ENCODE measurements at places on chromosomes 3 and 15.
A peak's percentile ranks its signal among the peaks of the same experiment; 100 is the strongest.

DNA sequence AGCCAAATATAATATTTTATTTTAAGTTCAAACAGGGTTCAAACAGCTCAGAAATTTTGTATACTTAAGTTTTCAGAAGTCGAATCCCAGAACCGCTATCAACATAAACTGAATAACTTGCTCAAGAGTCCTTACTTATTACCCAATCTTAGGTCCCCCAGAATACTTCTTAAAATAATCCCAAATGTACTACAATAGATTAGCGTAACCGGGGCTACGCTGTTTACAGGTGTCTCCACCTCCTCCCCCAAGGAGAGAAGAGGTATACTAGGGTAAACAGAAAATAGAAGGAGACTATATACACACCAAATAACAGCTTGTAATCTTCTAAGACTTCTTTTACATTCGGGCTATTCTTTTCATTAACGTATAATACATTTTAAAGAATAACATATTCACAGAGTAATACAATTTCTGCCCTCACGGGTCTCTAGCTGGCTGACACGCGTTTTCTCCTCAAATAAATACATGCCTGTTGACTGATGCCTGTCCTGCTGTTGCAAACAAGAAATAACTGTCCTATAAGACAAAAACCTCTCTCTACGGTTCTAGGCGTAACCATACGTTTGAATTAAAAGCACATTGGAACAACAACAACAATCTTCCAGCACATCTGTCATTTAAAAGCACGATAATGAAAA is 1.3 kb downstream of the DENND4A start:
- no peak for DNase-seq

DNA sequence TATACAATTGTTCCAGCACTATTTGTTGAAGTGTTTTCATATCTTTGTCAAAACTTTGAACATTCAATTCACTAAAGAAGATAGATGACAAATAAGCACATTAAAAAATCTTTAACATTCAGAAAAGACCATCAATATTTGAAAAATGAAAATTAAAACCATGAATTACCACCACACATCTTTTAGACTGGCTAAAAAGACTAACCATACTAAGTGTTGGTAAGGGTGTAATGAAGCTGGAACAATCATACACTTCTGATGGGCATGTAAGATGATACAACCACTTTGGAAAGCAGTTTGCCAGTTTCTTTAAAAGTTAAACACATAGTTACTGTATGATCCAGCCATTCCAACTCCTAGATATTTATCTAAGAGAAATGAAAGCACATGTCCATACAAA is 33.7 kb downstream of the LARP6 start:
- no peak for DNase-seq

- no peak for DNase-seq
Measured at GRCh38 chr15:78685159-78685921, 44.3 kb upstream of the CHRNB4 start.

- peak; percentile 26 for DNase-seq
Measured at GRCh38 chr3:169923189-169923588, 11.8 kb downstream of the SAMD7 start.

DNA sequence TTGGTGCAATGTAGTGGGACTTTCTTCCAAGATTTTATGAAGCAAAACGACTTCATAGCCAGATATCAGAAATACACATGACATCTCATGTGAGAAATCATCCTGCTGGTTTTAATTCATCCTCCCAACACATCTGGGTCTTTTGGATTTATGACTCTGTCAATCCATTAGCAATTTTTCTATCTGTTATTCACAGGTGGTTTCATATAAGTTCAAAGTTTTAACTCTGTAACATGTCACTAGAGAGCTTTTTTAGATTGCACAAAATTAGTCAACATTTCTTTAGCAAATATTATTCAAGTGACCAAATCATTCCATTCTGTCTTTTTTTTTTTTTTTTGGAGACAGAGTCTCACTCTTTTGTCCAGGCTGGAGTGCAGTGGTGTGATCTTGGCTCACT is 30.4 kb downstream of the SQOR start:
- no peak for DNase-seq

- no peak for DNase-seq
Measured at GRCh38 chr3:46233194-46233593, 9.1 kb upstream of the CCR3 start.

DNA sequence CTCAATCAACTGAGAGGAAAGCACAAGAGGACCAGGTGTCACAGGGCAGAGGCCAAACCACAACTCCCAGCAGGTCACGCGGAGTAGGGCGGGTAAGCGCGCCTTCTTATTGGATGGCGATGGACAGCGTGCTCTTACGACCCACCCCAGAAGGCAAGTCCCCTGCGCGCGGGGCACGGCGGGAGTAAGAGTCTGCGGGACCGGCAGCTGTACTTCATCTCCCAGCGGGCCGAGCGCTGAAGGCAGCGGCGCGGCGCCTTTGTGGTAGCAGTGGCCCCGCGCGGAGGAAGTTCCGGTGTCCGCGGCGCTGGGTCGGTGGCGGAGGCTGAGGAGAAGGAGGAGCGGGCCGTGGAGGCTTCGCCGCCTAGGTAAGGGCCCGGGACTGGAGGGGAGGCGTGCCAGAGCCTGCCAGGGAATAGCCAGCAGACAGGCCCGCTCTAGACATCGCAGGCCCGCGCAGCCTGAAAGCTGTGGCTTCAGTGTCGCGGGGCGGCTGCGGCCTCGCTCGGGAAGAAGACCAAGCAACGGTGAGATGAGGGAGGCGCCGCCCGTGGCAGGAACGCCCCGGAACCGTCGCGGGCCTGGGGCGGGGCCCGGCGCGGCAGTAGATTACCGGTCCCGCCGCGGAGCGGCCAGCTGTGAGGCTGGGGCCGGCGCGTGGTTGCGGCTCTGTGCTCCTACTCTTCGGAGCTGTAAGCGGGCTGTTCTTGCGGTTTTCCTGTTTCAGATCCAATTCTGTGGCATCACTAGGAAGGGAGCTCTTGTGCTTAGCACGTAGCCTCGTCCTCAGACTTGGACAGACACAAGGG is at the start of gene RBM6:
RBM6 (plus strand) TSS at position 293 of the 809 bp plus-strand sequence. CDS start 22,492 bp downstream, outside the sequence.
- DNase-seq = peak; percentile 97

- no peak for DNase-seq
Measured at GRCh38 chr3:24740326-24740725, 245.7 kb upstream of the THRB start.

- peak; percentile 36 for DNase-seq
Measured at GRCh38 chr3:184186184-184186901, at the start of gene ABCF3. Gene ABCF3 (plus strand): TSS chr3:184186199. CDS start chr3:184186208, 9 bp downstream.

DNA sequence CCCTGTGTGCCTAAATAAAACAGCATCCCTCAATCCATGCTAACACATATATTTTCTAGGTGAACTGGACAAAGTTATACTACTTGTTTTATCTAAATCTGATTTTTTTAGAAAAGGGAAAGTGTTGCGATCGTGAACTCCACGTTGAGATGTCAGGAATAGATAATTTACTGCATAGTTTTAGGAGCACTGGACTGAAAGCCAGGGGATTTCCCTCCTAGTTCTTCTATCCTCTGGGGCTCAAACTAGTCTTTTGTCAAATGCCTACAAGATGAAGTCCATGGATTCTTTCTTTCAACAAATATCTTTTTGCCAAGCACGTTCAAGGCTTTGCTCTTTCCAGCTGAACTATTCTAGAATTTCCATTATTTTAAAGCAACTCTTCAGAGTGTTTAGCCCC is 617 bp upstream of the HPS3 start:
- DNase-seq = no peak

GRCh38 chr15:72820278-72820677 is 36.7 kb upstream of the ADPGK start:
- DNase-seq = no peak

- DNase-seq = peak; percentile 38
Measured at GRCh38 chr3:178436773-178437172, 99.5 kb upstream of the KCNMB2 start.

DNA sequence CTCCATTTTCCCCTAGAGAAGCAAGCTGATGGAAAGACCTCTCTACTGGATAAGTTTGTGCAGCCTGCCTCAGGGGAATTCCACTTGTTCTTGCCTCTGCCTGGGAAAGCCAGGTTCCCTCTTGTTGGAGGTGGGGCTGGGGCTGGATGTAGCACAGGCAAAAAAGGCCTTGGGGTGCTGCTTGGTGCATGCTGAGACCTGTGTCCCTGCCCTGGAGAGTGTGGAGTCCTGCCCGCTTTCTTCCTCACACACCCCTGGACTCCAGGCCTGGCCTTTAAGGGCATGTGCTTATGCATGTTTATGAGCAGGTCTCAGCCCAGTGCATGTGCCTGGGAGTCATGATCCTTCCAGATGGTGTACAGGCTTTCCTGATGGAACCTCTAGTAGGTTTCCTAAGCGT is 23.5 kb upstream of the JMJD7 start:
- DNase-seq = no peak

DNA sequence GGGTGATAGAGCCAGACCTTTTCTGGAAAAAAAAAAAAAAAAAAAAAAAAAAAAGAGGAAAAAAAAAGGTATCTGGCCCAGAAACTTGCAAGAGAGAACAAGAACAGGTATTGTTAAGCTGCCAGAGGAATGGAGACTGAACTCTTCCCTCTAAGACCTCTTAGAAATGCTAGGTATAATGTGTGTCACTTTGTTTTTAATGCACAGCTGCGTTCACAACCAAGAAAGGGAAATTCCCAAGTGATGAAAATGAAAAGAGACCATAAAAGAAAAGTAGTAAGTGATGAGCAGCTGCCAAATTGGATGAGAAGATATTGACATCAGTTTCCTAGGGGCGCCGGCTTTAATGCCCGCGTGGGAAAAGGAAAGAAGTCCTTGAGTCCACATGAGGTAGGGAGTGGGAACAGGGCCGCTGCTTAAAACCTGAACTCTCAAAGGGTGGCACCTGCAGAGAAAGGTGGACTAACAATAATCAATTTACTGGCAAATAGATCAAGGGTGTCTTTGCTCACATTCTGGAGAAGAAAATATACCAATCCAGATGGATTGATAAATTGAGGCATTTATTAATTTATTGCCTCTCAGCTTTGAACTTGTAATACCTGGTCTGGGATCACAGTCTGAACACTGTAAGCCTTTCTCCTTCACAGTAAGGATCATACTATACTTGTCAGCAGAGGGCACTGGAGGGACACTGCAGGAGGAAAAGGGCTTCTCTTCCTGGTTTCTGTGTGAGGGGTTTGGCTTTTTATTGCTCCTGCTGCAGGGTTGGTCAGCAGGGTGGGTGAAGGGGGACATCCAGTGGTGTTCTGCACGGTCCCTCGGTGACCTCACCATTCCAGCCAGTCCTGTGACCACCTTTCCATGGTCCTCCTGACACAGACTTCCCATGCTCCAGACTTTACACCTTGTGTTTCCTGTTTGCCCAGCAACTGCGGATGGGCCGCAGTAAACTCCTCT is 131.6 kb downstream of the AQP9 start:
- DNase-seq = peak; percentile 46

- no peak for DNase-seq
Measured at GRCh38 chr3:9785602-9786001, 6.7 kb downstream of the TADA3 start.

GRCh38 chr15:78761891-78762385 is 49.3 kb downstream of the ADAMTS7 start:
- no peak for DNase-seq

- DNase-seq = no peak
Measured at GRCh38 chr15:91186904-91187656, 87.0 kb downstream of the SV2B start.

DNA sequence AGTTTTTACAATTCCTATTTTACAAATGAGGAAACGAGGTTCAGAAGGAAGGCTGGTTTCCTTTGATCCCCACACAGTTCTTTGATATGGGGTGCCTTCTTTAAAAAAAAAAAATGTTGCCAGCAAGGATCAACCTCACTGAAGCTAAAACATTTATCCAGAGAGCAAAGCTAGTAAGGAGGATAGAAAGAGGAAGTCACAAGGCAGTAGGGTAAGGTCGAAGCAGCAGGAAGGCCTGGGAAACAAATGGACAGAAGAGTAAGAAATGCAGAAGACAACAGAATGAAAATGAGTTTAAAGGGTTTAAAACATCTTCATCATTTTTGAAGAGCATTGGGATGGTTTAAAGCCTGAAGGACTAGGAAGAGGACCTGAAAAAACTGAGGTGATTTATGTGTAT is 30.6 kb upstream of the CP start:
- no peak for DNase-seq

- DNase-seq = no peak
Measured at GRCh38 chr15:26943866-26944265, 27.1 kb upstream of the GABRG3 start.

GRCh38 chr3:9278498-9278897 is 29.1 kb upstream of the SRGAP3 start:
- DNase-seq = no peak

DNA sequence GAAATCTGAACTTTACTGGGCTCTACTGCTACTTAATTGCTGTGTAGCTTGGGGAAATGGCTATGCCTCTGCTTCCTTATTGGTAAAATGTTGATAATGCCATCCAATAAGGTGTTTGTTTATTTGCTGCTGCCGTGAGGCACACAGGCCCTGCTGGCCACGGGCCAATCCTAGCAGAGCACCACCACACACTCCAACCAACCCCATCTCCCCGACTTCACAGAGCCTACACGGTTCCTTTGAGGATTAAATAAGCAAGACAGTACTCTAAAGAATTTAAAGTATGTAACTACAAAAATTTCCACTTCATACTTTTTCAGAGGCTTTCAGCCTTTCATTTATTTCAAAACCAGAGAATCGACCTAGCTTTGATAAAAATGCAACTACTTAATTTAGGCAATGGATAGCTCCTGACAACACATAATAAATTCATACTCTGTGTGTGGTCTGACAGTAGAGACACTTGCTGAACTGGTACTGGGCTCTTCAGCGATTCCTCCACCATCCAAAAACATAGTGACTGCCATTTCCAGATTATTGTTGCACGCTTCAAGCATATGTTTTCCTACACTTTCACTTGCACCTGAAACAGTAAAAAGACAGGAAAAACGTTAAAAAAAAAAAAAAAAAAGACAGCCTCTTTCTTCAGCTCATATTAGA is 25.3 kb downstream of the UBXN7 start:
- peak; percentile 28 for DNase-seq

- peak; percentile 18 for DNase-seq
Measured at GRCh38 chr15:39232512-39232911, 348.4 kb upstream of the THBS1 start.

DNA sequence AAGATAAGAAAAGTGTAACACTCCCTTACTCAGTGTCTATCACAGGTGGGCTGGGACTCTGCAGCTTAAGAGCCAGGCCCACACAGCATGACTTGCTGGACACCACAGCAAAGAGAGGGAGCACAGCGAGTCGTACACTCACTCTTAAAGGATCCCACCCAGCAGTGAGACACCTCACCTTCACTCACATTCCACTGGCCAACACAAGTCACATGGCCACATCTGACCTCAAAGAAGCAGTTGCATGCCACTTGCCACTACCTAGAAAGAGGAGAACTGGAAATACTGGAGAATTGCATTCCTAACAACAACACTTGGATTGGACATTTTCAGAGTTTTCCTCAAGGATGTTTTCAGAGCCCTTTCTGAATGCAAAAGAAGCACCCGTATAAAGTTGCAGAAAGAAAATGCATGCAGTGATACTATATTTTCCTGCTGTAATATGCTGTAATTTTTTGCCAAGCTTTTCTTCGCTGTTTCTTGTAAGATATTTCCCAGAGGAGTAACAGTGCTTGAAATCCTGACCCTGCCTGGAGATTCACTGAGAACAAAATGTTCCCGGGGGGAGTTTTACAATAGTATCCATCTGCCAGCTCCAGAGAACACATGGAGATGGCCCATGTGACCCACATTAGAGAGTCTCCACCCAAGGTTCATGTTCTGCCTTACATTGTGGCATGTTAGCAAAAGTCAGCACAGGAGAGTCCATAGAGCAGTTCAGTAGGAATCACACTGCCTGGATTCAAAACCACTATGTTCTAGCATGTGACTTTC is 42.2 kb downstream of the TRIM42 start:
- DNase-seq = peak; percentile 85

GRCh38 chr15:90456236-90456635 is 68.2 kb downstream of the IQGAP1 start:
- no peak for DNase-seq

GRCh38 chr15:90991587-90992285 is 2.6 kb downstream of the PRC1 start:
- no peak for DNase-seq
